ENCODE measurements at places on chromosomes 1 and 21.
A peak's percentile ranks its signal among the peaks of the same experiment; 100 is the strongest.

DNA sequence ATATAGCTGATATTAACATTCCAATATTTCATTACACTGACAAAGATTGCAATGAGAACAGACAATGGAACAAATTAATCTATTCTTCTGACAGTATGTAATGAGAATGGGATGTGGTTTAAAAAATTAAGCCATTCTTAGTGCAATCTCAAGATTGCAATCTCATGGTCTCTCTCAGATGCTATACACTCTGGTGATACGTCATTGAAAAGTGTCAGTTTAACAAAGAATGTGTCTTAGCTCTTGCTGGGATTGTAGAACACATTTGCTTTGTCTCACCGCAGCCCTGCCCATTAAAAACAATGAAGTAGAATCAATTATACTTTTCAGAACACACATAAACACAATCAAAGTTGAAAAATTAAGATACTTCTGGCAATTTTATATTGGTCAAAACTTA is 55.2 kb downstream of the LRRC53 start:
- DNase-seq = no peak

GRCh38 chr21:41289431-41289830 is 27.2 kb upstream of the FAM3B start:
- DNase-seq = no peak

GRCh38 chr1:108142773-108143394 is 57.3 kb downstream of the SLC25A24 start:
- no peak for DNase-seq

- DNase-seq = no peak
Observed at GRCh38 chr1:27010226-27010994, 2.2 kb downstream of the TENT5B start.

DNA sequence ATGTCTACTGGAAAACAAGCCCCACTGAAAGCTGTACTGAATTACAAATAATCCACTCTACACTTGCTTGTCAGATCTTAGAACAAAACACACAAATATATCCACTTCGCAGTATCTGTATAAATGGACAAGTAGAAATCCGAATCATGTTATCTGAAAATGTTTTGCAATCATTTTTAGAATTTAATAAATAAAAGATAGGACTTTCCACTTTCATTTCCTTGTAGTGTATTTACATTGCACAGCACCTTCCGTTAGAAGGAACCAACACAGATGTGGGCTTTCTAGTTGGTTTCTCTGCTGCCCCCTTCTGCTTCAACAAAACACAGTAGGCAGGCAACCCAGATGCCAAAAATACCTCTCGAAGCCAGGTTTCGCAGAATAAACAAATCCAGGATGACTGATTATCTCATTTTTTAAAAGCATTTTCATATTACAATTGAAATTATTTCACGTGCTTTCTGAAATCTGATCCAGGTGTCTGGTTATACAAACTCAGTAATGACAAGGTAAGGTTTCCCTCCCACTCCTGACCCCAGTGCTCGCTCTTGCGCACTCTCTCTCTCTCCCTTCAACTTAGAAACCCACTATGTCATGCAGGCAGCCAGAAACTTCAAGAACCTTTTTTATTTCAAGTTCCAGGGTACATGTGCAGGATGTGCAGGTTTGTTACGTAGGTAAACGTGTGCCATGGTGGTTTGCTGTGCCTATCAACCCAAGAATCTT is 389.9 kb downstream of the SMYD3 start:
- peak; percentile 40 for DNase-seq

GRCh38 chr1:152397474-152397873 is 16.6 kb downstream of the CRNN start:
- DNase-seq = no peak

DNA sequence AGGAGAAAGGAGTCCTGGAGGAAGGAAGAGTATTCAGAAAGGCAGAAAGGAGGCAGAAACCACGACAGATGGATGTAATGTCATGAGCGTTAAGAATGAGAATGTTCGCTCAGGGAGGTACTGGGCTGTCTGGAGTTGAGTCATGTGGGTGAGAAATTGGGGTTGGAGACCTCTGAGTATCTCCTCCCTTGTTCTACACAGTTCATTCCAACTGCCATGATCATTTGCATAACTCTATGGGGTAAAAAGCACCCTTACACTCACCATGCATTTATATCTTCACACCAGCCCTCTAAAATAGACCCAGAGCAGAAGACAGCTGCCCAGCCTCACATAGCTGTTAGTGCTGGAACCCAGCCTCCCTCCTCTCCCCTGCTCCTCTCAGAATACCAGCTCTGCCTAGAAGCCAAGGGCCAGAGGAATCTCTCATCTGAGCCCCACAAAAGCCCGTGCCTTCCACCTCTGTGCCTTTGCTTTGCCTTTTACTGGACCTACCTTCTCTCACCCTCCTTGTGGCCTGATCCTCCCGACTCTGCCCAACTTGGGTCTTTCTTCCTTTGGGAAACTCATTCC is 85.2 kb downstream of the BEND5 start:
- no peak for DNase-seq

GRCh38 chr1:3787349-3787715 is 9.0 kb downstream of the LRRC47 start:
- DNase-seq = no peak

DNA sequence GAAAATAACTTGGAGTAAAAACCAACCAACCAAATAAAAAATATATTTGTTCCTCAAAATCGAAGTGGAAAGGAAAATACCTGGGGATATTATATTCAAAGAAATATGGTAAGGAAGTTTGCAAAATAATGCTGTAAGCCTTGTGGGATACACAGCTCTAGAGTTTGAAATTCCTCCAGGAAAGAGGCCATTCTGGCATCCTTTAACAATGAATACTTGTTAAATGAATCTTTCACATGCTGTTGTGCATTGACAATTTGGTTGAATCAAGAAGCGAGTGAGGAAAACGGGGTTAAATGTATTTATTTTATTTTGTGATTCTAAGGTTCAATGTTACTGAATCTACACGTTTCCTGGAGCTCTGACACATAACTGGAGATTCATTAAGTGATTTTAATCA is 30.5 kb upstream of the NTNG1 start:
- DNase-seq = no peak

- DNase-seq = no peak
Observed at GRCh38 chr1:247043406-247043805, 35.2 kb downstream of the ZNF670 start.

- DNase-seq = no peak
Observed at GRCh38 chr1:145846201-145846612, 777 bp downstream of the NUDT17 start.

- DNase-seq = peak; percentile 56
Observed at GRCh38 chr1:57623039-57623790, 199.4 kb upstream of the DAB1 start.

DNA sequence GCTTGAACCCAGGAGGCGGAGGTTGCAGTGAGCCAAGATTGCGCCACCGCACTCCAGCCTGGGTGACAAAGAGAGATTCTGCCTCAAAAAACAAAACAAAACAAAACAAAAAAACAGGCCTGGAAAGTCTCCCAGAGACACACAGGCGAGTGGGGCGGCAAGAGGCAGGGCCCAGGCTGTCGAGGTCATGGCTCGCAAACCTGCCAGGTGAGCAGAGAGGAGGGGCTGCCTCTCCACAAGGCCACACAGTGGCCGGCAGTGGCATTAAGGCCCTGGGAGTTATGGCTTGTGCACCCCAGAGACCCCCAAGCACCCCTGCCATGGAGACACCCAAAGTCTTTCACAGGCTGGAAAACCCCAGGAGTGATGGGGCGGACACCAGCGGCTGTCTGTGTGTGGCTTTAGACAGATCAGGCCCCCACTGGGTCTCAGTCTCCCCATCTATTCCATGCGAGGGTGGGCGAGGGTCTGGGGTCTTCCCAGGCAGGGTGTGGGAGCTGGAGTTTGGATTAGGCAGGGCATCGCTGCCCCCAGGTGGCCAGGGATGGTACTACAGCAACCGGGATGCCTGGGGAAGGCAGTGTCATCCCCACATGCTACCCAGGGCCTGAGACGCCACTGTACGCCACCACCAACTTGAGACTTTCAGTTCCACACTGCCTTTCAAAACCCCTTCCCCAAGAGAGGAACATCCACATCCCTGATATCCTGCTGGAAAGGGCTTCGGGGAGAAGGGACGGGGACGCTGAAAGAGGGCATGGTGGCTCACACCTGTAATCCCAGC is 7.3 kb upstream of the CTRC start:
- DNase-seq = no peak

Measured in COR-L47 (cell line).